ELR (cell line): ENCODE measurements at places on chromosomes 5 and 9.
A peak's percentile ranks its signal among the peaks of the same experiment; 100 is the strongest.

DNA sequence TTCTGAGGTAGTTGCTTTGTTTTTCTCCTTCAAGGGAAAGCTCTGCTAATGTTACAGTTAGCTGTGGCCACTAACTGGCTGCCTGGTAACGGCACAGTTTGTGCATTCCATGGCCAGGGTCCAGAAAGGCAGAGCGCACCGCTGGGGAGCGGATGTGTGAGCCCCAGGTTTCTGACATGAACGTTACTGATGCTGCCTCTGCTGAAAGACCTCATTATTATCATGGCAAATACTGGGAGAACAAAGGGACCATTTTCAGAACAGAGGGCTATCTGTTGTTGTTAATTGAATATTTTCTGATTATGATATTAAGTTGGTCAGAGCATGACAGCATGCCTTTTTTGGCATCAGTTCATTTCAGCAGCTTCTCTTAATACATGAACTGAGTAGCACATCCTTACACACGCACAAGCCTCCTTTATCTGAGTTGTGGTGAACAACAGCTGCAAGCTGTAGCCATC is 134.1 kb downstream of the NUDT12 start:
- DNase-seq = peak; percentile 71

- DNase-seq = no peak
These were observed 148.1 kb downstream of the DOCK8 start for GRCh38 chr9:362561-363273.

DNA sequence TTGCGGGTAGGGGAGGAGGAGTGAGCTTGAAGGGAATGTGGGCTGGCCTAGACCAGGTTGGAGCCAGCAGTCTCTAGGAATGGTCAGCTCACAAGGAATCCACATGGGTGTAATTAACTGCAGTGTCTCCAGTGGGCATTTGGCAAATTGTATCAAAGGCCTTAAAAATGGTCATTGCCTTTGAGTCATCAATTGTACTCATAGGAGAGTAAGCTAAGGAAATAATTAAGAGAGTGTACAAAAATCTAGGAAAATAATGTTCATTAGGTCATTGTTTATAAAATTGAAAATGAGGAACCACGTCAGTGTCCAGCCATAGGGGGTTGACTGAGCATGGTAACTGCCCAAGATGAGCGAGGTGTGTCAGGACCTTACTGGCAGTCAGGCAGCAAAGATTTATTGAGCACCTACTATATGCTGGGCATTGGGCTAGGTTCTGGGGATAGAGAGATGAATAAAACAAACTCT is 29.8 kb upstream of the RPL26L1 start:
- DNase-seq = peak; percentile 97

DNA sequence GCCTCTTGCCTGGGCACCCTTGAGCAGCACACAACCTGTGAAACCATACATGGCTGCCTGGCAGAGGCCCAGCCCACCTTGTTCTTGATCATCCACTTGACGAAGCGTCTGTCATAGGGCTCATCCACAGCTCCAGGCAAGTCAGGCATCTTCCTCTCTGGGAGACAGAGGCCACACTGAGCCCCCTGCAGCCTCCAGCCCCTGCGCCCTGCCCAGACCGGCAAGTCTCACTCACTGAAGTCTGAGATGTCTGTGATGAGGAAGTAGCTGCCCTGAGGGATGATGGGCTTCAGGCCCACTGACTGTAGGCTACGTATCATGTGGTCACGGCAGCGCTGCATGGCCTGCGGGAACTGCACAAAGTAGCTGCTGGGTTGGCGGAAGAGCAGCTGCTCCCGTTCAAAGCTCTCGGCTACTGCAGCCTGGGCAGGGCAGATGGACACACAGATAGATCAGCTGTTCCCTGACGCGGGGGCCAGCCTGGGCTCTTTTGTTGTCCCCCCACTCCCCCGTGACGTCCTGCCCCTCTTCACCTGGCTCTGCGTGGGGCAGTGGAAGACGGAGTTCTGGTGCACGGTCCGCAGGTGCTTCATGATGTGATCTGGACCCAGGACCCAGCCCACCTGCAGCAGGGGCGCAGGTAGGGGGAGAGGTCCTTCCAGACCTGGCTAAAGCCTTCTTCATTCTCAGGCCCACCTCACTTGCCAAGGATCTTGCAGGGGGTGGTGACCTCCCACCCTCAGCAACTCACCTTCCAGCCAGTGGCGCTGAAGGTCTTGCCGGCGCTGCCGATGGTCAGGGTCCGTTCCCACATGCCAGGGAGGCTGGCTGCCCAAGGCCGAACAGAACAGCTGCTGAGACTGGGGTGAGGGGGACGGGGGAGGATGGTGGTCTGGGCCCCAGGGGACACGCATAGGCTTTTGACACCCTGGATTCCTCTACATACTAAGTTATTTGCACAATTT is 5.9 kb upstream of the SPOUT1 start:
- DNase-seq = no peak

DNA sequence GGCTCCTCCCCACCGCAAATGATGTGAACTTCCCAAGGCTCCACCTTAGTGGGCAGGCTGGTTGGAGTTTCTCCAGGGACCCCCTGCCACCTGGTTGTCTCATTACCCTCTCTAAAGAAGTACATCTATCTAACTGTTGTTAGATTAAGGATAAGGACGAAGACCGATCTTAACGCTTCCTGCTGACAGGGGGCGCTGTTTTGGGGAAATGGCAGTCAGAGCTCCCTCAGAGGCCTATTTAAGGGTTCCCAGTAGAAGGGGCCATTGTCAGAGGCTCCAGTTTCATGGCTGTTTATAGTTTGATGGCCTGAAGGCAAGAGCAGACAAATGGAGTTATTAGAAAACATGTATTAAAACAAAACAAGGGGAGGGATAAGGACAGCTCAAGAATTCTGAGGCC is 100.1 kb downstream of the SPEF2 start:
- DNase-seq = no peak

- DNase-seq = no peak
These were observed 34.4 kb upstream of the ELL2 start for GRCh38 chr5:95995962-95996489.

DNA sequence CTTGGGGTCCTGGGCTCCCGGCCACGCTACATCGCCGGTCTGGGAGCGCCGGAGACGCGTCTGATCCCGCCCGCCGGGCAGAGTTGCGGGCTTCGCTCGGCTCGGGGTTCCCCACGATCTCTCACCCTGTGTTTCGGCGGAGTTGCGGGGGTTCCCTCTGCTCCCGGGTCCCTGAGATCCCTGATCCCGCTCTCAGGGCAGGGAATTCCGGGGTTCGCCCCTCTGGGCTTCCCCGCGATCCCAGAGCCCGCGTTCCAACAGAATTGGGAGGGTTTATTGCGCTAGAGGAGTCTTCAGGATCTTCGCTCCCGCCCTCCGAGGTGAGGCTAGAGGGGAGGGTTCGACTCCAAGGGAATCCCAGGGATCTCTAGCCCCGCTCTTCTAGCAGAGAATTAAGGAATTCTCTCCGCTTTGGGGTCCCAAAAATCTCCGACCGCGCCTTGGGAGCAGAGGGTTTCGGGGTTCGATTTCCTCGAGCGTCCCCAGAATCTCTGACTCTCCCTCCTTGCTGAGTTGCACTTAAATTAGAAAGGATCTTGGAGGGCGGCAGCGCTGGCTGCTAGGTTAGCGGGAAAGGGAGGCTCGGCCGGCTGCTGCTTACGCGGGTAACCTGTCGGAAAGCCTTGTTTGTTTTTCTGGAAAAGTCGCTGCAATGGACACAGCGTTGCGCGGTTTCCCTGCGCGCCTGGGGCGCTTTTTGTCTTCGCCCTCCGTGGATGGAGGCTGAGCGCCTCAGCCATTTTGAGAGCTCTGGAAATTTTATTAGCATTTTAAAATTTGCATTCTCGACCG is 1.3 kb downstream of the DMRT1 start:
- no peak for DNase-seq

DNA sequence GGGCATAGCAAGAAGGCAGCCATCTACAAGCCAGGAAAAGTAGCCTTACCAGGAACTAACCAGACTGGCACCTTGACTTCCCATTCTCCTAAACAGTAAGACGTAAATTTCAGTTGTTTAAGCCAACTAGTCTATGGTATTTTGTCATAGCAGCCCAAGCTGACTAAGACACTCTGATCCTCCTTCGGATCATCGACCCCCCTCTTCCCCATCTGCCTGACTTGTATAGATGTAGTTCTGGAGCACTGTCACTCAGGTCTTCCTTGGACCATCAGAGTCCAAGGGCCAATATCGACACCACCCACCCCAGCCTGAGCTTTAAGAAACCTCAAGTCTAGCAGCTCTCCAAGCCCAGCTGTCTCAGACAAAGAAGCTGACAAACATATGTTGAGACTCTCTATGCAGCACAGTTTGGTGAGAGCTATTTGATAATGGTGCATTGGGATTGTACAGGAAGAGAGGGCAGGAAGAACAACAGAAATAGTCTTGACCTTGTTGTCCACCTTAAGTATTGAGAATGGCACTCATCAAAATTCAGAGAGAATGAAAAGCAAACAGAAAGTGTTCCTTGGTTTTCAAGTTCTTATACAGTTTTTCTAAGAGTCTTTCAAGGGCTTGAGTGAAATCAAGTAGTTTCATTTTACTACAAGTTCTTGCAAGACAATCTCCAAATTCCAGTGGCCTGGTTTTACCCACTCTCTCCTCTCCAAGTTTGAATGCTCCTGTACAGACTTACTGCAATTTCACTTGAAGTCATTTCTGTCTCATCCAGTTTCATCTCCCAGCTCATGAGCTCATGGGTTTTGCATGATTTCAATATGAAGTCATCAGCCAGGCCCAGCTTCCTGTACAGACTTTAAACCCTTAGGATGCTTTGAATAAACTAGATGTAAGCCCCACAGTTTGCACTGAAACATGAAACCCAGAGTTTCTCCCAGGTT is 122.3 kb upstream of the RAI14 start:
- peak; percentile 75 for DNase-seq

GRCh38 chr5:3350781-3351180 is 244.9 kb upstream of the IRX1 start:
- no peak for DNase-seq

DNA sequence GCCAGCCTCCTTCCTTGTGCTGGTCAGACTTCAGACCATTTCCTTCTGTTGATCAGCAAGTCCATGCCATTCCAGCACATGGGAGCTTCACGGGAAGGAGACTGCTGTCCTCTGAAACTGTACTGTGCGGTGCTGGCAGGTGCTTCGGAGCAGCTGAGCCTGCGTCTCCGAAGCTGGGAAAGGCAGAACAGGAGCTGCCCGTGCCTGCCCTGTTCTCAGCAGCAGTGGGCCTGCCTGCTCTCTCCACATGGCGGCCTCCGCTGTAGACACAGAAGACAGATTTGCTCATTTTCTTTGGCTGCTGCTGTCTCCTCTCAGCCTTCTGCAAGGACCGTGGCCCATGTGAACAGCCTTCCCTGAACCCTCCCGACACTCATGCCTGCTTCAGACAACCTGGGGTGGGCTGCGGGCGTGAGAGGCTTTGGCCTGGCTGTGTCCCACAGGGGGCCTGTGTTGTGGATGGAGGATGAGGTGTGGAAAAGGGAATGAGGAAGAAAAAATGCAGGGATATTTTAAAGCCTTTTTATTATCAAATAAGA is 43.1 kb downstream of the HABP4 start:
- DNase-seq = no peak

DNA sequence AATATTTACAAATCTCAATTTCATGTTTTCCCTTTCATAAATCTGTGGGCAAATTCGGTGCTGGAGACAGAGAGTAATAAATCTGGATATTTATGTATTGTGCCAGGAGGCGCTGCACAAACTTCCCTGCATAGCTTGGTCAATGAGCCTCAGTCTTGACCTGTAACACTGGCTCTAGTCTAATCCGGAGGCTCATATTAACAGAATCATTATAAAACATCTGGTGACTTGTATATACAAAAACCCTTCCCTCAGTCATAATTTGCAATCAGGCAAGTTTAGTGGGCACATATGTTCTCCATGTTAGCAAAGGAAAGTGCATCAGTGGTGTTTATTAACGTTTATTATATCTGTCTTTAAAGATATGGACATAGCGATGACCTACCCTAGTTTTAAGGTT is 104.0 kb upstream of the BNC2 start:
- DNase-seq = no peak

- peak; percentile 80 for DNase-seq
These were observed 1.6 kb downstream of the PDGFRB start for GRCh38 chr5:150153957-150154617.

GRCh38 chr5:171989276-171989675 is 17.2 kb downstream of the FBXW11 start:
- peak; percentile 54 for DNase-seq

- no peak for DNase-seq
These were observed 384 bp downstream of the COL5A1 start for GRCh38 chr9:134641990-134642384.

DNA sequence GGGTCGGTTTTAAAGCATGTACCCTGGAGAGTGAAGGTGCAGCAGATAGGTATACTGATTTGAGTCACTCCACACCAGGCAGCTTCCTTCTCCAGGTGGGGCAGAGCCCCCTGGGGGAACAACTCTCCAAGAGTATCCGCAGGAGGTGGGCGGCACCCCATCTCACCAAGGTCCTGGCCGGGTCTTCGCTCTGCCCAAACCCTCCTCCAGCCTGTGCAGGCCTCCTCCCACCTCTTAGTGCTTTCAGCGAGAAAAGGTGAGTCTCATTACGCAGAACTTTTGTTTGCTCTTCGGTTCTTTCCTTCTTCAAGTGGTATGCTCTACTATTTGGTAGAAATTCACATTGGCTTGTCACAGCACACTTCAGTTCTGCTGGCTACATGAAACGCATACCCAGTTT is 13.7 kb downstream of the SPACA9 start:
- no peak for DNase-seq

DNA sequence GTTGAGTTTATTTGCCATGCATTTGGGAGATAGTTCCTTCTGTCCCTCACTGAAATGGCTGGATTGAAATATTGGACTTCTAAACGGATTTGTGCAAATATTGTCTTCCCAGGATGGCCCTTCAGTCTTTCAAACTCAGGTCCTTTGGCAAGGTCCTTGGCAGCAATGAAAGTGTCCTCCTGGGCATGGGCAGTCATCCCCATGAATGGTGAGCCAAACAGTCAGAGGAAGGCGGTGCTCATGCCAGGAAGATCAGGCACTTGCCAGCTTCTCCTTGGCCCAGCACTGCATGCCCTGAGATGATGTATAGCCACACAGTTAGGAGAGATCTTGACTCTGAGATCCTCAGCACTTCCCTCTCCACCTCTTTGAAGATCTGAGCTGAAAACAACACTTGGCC is 221.4 kb upstream of the KLF4 start:
- DNase-seq = peak; percentile 13

- DNase-seq = no peak
These were observed 13.6 kb downstream of the MTMR12 start for GRCh38 chr5:32299059-32299677.

DNA sequence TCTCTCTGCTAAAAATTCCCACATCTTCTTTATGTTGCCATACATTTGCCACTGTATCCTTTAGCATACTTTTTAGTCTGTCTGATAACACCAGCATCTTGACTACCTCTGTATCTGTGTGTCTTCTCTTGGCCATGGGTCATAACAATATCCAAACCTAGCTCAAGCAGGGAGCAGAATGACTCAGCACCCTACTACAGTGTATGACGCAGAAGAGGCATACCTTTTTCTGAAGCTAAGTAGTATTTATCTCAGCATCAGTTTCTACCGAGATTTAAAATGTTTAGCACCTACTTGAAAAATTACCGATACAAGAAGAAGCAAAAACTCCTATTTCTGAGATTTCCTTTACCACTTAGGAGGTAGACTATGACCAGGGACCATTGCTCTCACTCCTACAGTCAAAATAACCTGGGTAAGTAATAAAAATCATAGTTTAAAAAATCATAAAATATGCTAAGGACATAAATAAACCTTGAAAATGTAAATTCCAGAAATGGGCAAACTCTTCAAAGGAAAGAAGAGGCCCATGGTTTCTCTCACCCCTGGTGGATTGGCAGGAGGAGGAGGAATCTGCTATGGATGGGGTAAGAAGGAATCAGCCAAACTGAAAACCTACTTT is 286.5 kb downstream of the MAST4 start:
- DNase-seq = peak; percentile 45
